Mucosa of gallbladder (tissue), 1 donor: ENCODE measurements at places on chromosomes 1 and 21.

DNA sequence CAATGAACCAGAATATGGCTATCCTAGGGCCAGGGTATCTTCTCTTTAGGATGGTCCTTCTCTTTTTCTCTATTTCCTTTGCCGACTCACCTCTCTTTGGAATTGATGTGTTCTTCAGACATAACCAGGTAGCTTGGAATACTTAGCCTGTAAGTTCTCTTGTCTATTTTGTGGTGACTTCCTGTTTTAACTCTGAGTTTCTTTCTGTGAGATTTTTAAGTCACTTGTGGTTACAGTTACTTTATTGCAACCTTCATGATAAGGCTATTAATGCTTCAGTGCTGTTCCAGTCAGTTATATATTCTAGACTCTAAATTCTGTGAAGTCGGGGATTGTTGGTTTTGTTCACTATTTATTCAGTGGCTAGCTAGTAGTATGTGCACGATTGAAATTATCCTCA, 46.2 kb downstream of the DISP1 start:
- no peak for DNase-seq

- no peak for DNase-seq
Observed at GRCh38 chr1:6776895-6777294, 8.4 kb upstream of the CAMTA1 start.

GRCh38 chr1:46130121-46130520, 2.3 kb downstream of the PIK3R3 start:
- no peak for DNase-seq

GRCh38 chr1:121408354-121408753, 223.6 kb downstream of the SRGAP2C start:
- no peak for DNase-seq

- no peak for DNase-seq
Observed at GRCh38 chr1:53413175-53414001, 45.8 kb upstream of the DMRTB1 start.

- no peak for DNase-seq
Observed at GRCh38 chr1:234780531-234781162, 170.7 kb upstream of the IRF2BP2 start.

DNA sequence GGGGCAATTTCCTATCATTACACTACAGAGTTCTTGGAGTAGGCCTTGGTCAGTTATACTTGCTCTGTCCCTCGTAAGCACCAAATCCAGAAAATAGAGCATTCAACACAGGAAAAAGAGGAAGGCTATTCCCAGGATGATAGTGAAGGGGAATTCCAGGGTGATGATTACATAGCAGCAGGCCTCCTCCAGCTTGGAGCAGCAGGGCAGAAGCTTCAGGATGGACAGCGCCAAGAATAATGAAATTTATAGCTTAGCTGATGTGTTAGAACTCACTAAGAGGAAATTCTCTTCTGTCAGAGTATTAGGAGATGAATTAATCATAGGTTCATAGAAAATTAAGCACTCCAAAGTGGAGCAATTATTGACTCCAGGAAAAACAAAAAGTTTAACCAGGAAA, 10.8 kb upstream of the SMAP2 start:
- no peak for DNase-seq

- peak; percentile 52 for DNase-seq
Observed at GRCh38 chr1:228830954-228831481, 95.7 kb downstream of the RHOU start.

GRCh38 chr1:167219646-167220536, 795 bp upstream of the POU2F1 start:
- peak; percentile 84 for DNase-seq

GRCh38 chr1:229381234-229381633, 38.4 kb upstream of the CCSAP start:
- DNase-seq, result no peak

DNA sequence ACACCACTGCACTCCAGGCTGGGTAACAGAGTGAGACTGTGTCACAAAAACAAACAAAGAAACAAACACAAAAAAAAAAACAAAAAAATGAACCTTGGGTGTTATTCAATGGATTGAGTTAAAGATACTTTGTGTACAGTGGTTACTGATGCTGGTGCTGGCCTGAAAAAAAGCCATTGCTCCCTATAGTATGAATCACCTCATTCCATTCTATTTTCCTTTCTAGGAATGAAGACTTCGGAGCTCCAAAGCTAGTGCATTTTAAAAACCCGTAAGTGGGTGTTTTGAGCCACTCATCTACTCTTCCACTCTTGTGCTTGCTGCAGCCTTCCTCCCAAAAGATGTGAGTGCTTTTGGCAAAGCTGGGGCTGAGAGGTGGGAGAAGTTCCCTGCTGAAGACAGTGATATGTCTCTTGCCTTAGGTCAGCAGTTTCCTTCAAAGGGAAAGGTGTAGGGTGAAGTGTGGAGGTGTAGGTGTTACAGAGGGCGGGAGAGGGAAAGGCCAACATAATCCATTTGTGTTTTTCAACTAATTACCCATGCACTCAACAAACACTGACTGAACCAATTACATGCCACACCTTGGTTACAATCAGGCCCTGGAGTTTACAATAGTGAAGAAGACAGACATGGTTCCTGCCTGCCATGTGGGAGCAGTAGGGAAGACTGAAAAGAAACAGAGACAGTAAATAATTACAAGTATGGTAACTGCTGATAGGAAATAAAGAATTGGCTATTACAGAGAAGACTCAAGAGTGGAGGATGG, 55.0 kb upstream of the SERBP1 start:
- DNase-seq, result no peak

GRCh38 chr1:53292690-53293089, 35.2 kb downstream of the LRP8 start:
- DNase-seq, result no peak

DNA sequence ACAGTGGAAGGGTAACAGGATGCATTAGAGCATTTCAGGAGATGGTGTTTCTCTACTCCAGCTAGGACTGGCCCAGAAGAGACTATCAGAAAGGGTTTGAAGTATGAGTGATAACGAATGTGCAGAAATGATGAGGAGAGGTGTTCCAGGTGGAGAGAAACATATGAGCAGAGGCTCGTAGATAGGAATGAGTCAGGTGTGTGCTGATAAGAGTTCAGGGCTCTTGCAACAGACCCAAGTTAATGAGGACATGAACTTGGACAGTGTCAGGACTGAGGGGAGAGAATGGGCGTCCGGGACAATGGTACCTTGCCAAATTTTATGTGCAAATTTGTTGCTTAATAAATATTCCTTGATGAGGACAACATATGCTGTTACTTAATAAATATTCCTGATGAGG, 183.9 kb upstream of the NFIA start:
- DNase-seq, result no peak

DNA sequence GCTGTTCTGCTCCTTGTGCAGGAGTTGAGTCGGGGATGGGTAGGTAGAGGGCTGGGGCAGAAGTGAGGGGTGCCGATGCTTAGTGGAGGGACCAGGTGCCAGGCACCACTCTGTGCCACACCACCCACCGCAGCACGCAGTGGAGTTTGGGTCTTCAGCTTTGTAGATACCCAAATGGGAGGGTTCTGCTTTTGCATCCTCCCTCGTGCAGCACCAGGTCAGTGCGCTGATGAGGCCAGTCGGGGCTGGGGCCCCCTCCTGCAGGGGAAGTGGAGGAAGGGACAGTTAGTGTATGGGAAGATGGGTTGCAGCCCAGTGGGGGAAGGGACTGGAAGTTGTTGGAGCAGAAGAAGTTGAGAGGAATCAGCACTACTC, 244.0 kb downstream of the RHOU start:
- no peak for DNase-seq

DNA sequence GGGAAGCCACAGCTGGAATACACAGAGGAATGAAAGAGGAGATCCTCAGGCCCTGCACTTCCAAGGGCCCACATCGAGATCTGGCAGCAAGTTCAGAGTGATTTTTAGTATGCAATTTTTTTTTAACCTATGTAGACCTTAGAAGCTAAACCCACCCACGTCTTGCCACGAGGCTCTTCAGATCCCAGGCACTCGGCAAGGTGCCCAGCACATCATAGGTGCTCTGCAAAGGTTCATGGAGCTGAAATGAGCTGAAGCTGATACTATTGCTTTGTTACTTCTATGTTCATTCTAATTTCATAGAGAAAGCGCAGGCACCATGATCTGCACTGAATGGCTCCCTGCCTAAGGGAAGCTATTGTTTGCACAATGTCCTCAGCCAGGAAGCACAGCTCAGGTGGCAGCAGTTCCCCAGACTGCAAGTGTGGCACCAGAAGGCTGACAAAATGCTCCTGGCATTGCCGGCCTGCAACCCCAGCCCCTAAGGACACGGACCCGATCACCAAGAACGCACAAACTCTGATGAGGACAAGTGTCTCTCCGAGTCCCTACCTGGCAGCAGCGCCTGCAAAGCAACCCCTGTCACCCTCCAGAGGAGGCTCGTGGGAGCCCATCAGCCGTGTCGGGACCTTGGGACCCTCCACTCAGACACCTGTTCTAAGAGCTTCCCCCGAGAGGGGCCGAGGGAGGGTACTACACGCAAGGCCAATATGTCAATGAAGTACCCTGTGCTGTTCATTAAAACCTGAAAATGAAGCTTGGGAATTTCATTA, 264.2 kb downstream of the NPHP4 start:
- no peak for DNase-seq

DNA sequence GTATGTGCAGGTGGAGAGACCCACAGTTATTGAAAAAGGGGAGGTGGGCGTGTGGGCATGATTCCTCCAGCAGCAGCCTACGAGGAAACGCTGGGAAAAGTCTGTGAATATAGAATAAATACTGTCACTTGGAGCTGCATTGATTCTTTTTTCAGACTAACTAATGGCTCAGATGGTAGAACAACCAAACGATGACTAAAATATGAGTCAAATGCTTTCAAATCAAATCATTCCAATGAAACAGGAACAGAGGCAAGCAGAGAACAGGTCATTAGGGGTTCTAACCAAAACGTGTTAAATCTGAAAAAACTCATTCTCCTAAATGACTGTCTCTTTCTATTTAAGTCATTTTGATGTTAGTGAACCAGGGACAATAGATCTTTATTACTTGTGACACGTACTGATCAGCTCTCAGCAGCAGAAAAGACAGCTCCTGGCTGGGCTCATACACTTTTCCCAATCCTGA, 35.1 kb upstream of the SEC16B start:
- no peak for DNase-seq

DNA sequence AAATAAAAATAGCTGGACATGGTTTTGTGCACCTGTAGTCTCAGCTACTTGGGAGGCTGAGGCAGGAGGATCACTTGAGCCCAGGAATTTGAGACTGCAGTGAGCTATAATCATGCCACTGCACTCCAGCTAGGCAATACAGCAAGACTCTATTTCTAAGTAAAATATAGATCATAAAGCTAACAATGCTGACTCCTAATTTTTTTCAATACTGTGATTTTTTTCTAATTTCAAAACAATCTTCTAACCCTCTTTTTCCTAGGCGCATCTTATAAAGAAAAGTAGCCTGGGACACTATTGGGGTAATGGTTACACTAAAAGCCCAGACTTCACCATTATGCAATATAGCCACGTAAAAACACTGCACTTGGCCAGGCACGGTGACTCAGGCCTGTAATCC, 81.3 kb downstream of the PTPN14 start:
- DNase-seq, result no peak

DNA sequence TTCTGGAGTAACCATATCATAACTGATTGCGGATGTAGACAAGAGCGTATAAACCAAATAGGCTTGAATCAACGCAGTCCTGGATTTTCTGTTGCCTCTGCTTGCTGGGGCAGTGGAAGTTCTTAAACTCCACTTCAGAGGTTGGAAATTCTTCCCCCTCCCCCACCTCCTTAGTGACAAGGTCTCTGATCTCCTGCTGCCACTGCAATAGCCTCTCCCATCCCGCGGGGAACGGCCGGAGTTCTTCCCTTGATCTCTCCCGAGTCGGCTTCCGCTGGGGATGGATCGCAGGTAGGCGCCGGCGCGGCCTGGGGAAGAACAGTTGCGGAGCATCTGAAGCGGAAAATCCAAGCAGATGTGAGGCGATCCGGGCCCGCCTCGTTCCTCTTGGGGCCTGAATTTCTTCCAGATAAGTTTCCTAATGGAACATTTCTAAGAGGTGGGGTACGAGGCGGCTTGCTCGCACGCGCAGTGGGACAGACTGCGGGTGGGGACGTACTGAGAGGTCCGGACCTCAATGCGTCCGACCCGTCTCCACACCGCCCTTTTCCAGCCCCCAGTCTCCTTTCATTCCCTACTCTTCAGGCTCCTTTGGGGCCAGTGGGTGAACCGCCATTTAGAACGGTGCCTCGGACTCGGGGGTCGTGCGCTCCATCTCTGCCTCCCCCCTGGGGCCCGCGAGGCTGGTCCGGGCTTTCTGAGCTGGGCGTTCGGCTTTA, 3.1 kb upstream of the SIM2 start:
- no peak for DNase-seq

DNA sequence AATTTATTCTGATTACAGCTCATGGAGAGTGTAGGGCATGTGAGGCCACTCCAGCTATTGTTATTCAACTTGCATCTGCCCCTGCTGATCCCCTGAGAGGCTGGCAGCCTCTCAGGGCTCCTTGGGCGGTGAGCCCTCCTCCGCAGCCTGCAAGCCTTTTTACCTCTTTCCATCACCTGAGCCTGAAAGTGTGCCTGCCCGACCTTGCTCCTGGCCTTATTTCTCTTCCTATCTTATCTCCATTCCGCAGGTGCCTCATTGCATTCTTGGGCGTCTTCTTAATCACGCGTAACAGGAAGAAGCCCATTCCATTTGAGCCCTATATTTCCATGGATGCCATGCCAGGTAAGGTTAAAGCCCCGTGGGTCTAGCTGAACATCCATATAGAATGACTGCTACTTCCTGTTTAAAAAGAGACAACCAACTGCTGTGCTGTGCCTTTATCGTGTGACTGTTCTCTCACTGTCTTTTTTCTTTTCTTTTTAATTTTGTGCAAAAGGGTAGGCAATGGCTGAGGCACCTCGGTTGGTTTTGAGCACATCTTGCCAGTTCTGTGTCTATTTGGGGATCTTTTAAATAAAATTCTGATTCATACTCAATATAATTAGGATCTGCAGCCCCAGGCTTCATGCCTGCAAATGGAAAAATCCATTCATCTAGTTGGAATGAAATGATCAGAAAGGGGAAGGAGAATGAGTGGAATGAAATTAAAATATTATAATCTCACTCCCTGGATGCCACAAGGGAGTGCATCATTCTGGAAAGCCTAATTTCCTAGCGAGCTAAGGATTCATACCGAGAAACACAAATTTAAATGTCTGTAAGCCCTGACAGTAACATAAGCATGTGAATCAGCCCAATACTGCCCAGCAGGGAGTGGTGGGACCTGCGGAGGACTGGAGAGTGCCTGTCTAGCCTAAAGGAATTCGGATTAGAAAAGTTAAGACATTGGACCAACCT, 38.6 kb upstream of the RCAN3 start:
- no peak for DNase-seq
